CD8-positive, alpha-beta T cell (primary cell): ENCODE measurements at places on chromosomes 12 and 14.

- DNase-seq: no peak
Measured at GRCh38 chr12:6641131-6641530, 5.4 kb upstream of the LPAR5 start.

- peak; percentile 28 for DNase-seq
Measured at GRCh38 chr12:96445691-96446583, 43.4 kb upstream of the CFAP54 start.

DNA sequence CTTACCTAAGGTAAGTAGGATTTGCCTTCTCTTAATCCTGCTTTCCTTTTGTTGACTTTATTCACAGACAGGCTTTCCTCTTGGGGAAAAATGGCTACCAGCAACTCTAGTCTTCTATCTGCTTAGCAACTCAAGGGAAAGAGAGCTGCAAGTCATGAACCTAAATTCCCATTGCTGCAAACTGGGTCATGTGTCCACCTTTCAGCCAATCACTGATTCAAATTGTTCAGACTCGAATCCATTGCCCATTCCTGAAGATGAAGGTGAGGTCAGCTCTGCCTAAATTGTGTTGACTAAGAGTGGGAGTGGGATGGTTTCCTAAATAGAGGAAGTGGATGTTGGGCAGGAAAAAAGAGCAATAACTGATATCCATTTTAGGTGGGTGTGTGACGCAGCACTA, 7.7 kb downstream of the FBXW8 start:
- no peak for DNase-seq

GRCh38 chr14:59869381-59870255, 958 bp downstream of the RTN1 start:
- no peak for DNase-seq

GRCh38 chr14:68468437-68469207, 324.2 kb downstream of the ZFP36L1 start:
- peak; percentile 14 for DNase-seq

- DNase-seq: no peak
Measured at GRCh38 chr12:1006255-1006654, 15.2 kb downstream of the ERC1 start.

- no peak for DNase-seq
Measured at GRCh38 chr12:11174022-11174421, 3.0 kb downstream of the SMIM10L1 start.

DNA sequence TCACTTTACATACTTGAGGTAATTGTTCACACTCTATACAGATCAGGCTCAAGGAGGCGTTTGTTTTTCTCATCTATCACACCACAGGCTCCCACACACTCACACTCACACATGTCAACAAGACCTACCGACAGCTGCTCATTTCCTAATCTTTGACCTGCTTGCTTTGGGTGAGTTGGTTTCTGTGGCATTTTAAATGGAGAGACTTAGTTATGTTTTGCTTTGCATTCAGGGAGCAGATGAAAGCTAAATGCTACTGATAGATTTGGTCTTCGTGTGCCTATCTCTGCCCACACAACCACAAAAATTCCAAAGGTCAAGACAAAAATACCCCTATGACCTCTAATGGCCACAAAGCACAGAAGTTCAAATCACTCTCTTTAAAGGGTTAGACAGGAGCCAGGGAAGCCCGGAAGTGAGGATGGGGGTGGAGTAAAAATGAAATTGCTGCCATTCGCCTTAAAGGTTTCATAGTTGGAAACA, 203.5 kb upstream of the G2E3 start:
- no peak for DNase-seq

- DNase-seq: no peak
Measured at GRCh38 chr12:92434607-92435025, 268.2 kb upstream of the PLEKHG7 start.

GRCh38 chr12:32016680-32017482, 57.7 kb downstream of the RESF1 start:
- no peak for DNase-seq

DNA sequence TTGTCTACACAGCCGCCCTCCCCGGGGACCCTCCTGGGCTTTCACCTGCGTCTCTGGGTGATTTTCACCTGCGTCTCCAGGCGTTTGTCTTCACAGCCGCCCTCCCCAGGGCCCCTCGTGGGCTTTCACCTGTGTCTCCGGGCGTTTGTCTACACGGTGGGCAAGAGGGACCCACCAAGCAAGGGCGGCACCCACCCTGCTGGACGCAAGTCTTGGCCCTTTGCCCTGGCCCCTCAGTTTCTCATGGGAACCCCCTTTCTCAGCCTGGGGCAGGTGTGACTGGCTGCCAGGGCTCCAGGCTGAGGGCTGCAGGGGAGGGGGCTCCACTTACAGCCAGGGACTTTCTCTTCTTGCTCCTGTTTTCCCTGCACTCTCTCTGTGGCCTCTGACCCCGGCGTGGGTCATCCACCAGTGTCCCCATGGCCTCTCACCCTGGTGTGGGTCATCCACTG, 68.6 kb upstream of the GALNT9 start:
- DNase-seq: no peak

GRCh38 chr14:31170411-31170810, 37.2 kb downstream of the HECTD1 start:
- DNase-seq: no peak

DNA sequence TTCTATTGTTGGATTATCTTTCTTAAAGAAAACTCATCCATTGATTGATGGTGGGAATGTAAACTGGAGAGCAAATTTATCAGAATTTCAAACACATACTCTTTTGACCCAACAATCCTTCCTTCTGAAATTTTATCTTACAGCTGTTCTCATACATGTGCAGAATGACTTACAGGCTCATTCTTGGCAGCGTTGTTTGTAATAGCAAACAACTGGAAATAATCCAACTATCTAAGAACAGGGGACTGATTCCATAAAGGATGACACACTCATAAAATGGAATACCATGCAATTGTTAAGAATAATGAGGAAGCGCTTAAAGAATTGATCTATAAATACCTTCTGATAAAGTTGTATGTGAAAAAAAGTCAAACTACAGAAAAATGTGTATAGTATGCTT, 24.0 kb downstream of the RHOJ start:
- DNase-seq: no peak

DNA sequence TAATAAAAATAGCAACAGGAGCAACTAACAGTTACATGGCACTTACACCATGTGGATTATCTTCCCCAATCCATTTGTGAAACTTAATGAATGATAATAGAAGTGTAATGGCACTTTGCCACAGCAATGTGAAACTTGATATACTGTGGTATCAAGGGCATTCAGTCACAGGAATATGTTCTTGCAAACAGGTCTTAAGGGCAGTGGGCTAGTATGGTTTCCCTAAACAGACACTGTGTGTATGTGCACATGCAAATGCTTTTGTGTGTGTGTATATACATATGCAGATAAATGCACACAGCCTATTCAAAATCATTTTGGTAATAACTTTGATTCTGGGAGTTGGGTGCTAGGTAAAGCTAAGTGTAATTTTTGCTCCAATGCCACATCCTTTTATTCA, 26.2 kb upstream of the ARHGAP5 start:
- no peak for DNase-seq

- DNase-seq: no peak
Measured at GRCh38 chr12:55831447-55831815, 2.0 kb upstream of the DNAJC14 start.

DNA sequence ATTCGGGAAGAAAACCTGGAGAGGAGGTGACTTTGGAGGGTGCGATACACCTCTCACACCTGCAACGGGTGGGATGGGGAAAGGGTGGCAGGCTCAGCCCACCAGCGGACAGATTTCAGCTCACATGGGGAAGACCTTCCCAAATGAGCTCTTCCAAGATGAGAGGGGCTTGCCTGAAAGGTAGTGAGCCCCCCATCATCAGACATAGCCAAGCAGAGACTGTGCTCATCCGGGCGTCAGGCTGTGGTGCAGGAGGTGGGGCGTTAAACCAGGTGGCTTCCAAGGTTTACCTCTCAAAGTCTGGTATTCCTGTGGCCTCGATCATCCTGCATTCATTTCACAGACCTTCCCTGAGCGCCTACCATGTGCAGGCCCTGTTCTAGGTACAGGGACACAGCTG, 105.4 kb upstream of the FKBP4 start:
- DNase-seq: no peak

GRCh38 chr12:81143057-81143456, 65.2 kb downstream of the ACSS3 start:
- DNase-seq: no peak

- DNase-seq: no peak
Measured at GRCh38 chr14:40365305-40365704, 933.1 kb upstream of the FBXO33 start.

- DNase-seq: no peak
Measured at GRCh38 chr14:105710119-105711043, 184.0 kb downstream of the TMEM121 start.

GRCh38 chr14:32513571-32514009, 184.5 kb downstream of the AKAP6 start:
- no peak for DNase-seq

DNA sequence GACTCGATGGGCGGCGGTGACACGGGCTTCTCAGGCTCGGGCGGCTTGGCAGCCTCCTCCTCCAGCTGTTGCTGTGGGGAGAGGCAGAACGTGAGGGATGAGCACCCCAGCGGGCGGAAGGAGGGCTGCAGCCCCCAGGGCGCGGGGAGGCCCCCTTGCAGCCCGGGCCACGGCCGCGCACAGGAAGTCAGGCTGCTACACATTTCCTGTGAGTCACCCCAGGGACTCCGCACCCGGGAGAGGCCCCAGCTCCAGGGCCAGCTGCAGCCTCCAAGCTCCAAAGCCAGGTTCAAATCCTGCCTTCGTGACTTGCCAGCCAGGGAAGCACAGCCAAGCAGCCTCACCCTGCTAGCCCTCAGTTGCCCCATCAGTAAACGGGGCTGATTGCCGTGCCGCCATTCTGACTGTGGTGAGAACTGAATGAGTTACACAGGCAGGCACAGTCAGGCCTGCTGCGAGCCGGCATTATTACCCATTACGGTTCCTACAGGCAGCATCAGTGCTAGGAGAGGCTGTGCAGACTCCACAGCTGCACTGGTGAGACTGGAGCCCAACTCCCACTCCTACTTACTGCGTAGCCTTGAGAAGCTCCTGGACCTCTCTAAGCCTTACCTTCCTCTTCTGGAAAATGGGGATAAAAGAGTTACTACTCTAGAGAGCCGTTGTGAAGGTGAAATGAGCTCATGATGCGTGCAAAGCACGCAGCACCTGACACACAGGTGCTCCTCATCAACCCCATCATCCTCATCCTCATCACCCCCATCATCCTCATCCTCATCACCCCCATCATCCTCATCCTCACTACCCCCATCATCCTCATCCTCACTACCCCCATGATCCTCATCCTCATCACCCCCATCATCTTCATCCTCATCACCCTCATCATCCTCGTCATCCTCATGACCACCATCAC, 100.9 kb downstream of the NCOR2 start:
- peak; percentile 81 for DNase-seq

DNA sequence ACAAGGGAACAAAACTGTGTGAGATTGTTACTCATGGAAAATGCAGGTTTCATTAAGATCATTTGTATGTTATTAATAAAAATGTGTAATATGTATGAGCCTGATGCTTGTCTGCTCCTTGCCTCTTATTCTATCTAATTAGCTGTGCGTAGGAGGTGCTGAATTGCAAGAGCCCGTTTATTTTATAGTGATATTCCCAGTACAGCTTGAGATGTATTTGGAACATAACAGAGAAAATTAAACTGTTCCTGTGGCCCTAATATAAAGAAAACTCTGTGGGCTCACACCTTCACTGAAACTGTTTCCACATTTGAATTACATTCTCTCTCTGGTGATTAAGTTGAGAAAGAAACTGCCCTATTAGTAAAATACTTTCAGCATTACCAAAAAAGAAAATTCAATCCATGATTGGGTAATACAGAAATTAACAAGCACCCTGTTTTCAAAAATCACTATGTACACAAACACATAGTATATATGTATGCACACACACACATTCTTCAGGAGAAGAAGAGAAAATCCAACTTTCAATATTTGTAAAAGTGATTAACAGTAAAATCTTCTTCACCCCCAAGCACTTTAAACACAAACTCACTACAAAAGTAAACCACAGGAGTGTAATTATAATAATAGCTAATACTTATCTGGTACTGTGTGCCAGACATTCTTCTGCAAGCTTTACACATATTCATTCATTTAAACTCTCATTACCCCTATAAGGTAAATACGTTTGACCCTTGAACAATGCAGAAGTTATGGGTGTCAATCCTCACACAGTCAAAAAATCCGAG, 233.2 kb downstream of the PHLDA1 start:
- DNase-seq: no peak

GRCh38 chr12:62530596-62530995, 64.0 kb downstream of the MON2 start:
- no peak for DNase-seq

GRCh38 chr14:101127224-101127623, 223.7 kb upstream of the RTL1 start:
- no peak for DNase-seq

GRCh38 chr12:73330584-73331351, 1058.6 kb downstream of the TRHDE start:
- DNase-seq: no peak

- no peak for DNase-seq
Measured at GRCh38 chr14:22221508-22221907, 367.5 kb downstream of the DAD1 start.

- peak; percentile 67 for DNase-seq
Measured at GRCh38 chr12:44774815-44775411, 101.2 kb downstream of the NELL2 start.

GRCh38 chr12:1829306-1829900, 9.0 kb downstream of the LRTM2 start:
- DNase-seq: no peak

- no peak for DNase-seq
Measured at GRCh38 chr14:64200170-64200569, 94.0 kb downstream of the ESR2 start.

GRCh38 chr12:89038831-89039512, 313.3 kb downstream of the DUSP6 start:
- DNase-seq: no peak

DNA sequence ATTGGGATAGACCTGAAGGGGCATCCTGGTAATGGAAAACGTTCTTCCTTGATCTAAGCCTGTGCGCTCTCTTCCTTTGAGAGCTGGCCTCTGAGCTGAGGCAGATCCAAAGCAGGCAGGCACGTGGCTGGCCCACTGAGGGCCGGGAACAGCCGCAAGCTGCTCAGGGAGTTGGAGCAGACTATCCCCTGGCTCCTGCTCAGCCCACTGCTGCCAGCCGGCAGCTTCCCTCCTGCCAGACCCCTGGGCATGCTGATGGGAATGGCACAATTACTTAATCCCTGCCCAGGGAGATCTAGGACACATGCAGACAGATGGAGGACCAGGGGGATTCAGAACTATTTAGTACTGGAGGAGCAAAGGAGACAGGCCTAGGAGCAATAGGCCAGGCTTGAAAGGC, 14.4 kb downstream of the NEUROD4 start:
- no peak for DNase-seq

GRCh38 chr12:51836827-51837173, 11.7 kb downstream of the FIGNL2 start:
- no peak for DNase-seq

- DNase-seq: no peak
Measured at GRCh38 chr12:73598626-73599025, 939.0 kb upstream of the ATXN7L3B start.

GRCh38 chr12:27345376-27345775, 12.7 kb downstream of the BMAL2 start:
- no peak for DNase-seq
